COR-L47 (cell line): ENCODE measurements at places on chromosomes 3 and 15.

- DNase-seq = no peak
These were observed 67.7 kb upstream of the PLXND1 start for GRCh38 chr3:129673897-129674797.

- no peak for DNase-seq
These were observed 35.8 kb downstream of the FAM240A start for GRCh38 chr3:46648096-46648495.

DNA sequence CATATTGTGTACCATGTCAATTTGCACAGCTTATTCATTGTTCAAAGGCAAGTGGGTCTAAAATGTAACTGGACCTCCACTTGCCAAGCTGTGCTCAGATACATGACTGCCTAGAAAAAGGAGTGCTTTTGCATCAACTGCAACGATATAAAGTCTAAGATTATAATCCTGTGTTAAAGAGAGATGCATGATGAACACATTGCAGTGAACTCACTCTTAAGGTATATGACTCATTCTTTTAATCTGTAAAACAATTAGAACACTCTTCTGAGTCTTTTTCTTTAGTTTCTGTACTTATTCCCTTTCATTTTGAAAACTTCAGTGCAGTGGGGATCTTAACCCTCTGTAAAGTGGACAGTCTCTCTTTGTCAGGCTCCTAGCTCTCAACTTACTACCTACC, 982.8 kb downstream of the ROBO1 start:
- no peak for DNase-seq

- no peak for DNase-seq
These were observed 14.1 kb downstream of the LOXL1 start for GRCh38 chr15:73940061-73940981.

- no peak for DNase-seq
These were observed 2.5 kb downstream of the TM4SF1 start for GRCh38 chr3:149374793-149375500.

DNA sequence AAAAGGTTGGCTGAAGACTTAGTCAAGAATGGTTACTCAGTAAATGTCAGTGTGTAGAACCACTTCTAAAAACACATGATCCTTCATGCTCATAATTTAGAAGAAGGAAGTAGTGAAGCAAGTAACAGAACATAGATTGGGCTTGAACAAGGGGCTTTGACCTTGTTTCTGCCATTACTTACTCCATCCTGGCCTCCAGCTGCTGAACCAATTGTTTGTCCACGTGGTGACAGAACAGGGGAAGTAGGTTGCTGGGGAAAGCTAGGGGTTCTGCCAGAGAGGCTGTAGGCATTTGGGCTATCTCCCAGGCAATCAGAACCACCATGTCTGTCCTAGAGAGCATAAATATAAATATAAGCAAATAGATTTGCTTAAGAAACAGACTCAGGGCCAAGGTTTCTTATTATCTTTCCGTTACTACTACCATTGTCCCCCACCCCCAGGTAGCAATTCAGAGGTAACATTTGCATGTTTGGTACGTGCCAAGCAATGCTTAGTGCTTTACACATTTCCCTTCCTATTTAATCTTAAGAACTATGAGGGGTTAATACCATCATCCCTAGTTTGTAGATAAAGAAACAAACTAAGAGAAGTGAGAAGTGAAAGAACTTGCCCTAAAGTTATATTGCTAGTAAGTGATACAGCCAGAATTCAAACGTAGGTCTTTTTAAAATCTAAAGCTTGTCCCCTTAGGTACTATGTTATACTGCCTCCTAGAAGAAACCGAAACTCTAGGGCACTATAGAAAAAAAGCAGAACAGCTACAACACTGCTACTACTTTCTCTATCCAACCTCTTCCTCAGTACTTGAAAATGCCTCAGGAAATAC, 3.0 kb upstream of the SPG11 start:
- DNase-seq = no peak

- DNase-seq = no peak
These were observed 39.2 kb upstream of the TGFBR2 start for GRCh38 chr3:30567139-30567753.

GRCh38 chr15:90690585-90690984, 26.6 kb upstream of the BLM start:
- DNase-seq = no peak

GRCh38 chr15:29420188-29420587, 150.6 kb upstream of the NSMCE3 start:
- DNase-seq = no peak

DNA sequence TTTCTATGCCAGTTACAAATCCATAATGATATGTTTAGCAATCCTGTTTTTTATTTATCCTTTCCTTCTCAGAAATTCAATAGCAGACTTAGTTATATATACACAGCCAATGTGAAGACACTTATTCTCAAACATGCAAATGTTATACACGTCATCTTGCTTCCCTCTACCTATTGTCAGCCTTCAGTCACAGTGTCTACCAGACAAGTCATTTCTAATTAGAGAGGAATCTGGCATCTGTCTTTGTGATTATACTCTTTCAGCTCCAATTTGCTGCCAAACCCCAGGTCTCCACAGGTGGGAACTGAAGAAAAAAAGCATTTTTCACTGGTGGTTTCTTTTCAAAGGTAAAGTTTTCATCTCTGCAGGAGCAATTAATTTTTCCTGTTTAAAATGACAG, 793.1 kb downstream of the AGBL1 start:
- no peak for DNase-seq

DNA sequence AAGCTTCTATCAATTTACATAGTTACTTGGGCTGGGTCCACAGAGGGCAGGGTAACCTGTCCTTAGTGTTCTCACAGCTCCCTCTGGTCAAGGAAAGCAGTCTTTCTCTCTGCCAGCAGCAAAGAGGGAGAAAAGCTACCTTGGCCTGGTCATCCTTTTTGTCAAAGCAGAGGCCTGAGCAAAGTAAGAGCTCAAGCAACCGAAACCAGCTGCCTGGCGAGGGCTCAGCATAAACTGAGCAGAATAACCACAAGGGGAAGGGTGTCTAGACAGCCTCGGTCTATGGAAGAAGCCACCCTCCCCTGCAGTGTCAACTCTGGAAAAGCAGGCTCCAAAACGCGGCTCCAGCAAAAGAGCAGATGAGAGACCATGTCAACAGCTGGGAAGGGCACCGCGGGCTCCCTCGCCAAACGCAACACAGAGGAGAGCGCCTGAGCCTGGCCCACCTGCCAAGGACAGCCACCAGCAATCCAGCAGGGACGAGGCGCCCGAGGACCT, 17.4 kb downstream of the LRIG1 start:
- DNase-seq = no peak

DNA sequence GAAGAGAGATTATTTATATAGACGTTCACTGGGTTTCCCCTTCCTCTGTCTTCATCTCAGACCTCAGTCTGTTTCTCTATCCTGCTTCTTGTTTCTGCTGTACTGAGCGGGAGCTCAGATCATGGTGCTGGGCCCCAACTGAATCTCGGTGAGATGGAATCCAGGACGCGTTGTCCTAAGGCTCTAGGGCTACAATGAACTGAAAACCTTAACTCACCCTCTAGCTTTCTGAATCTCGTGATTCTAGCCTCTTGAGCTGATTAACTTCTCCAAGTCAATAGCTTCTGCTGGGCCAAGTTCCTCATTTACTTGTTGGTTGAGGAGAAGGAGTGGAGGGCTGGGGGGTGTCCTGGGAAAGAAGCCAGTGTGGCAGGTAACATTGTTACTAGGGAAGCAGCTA, 32.7 kb upstream of the MAP3K13 start:
- DNase-seq = no peak

DNA sequence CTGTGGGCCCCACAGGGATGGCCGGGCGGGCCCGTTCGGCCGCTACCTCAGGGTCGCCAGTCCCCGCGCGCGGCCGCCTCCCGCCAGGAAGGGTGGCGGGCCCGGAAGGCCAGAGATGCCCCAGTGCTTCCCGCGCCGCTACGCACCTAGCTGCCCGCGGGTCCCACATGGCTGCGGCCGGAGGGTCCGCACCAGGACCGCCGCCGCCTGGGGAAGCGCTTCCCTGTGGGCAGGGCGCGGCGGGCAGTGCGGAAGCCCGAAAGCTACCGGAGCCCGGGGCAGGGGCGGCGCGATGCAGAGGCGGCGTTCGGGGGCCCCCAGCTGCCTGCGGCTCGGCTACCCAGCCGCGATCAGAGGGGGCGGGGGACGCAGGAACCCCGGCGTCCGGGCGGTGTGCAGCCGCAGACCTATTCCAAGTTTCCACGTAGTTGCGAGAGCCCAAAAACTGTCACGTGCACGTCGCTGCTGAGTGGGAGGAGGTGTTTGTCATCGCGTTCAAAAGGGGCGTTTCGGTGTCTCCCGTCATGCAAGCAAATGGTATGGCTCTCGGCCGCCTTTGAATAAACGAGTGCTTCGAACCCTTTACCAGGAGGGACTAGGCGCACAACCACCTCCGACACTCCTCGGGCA, at the start of gene TRANK1:
Gene TRANK1 (minus strand): TSS at position 414 of the 630 bp plus-strand sequence. CDS start 245 bp downstream, at position 169.
- DNase-seq = peak; percentile 14

GRCh38 chr15:77107531-77108355, 36.8 kb upstream of the TSPAN3 start:
- peak; percentile 48 for DNase-seq

- no peak for DNase-seq
These were observed 17.4 kb upstream of the ST3GAL6 start for GRCh38 chr3:98745718-98746117.

GRCh38 chr15:101446518-101447167, 42.9 kb downstream of the PCSK6 start:
- no peak for DNase-seq

- no peak for DNase-seq
These were observed 10.9 kb downstream of the GPR87 start for GRCh38 chr3:151305775-151306151.

GRCh38 chr3:95434491-95434890, 1371.6 kb downstream of the NSUN3 start:
- no peak for DNase-seq
